ENCODE measurements at places on chromosomes 3 and 15. TPM values are rescaled to one million over a fixed set of nuclear protein-coding genes. Genes with fewer than 3 reads are reported as not detected.
A peak's percentile ranks its signal among the peaks of the same experiment; 100 is the strongest.

CTDSPL gene
- 134 TPM for total RNA-seq

GRCh38 chr3:83092521-83093221, 1331.2 kb upstream of the GBE1 start:
- DNase-seq: no peak

FOXL2NB gene
- not detected for total RNA-seq

DNA sequence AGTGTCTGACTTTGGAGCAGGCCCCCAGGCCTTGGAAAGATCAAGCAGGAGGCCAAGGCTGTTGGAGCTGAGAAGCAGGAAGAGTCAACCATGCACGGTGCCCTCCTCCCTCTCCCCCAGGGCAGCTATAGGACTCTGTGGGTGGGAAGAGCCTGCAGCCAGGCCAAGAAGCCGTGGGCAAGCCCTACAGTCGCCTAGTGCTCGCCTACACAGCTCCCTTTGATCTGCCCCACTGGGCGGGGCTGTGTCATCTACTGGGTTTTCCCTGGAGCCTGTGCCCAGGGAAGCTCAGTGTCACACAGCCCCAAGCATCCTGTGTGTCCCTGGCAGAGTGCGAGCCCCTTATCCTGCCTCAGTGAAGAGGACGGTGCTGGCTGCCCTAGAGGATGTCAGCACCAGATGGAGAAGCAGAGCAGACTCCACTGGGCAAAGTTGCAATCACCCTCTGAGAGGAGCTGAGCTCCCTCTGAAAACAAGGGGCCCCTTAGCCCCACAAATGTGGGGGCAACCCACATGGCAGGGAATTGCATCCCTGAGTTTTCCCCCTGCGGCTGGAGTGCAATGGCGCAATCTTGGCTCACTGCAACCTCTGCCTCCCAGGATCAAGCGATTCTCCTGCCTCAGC, 72.2 kb downstream of the KLF13 start:
- no peak for DNase-seq

DNA sequence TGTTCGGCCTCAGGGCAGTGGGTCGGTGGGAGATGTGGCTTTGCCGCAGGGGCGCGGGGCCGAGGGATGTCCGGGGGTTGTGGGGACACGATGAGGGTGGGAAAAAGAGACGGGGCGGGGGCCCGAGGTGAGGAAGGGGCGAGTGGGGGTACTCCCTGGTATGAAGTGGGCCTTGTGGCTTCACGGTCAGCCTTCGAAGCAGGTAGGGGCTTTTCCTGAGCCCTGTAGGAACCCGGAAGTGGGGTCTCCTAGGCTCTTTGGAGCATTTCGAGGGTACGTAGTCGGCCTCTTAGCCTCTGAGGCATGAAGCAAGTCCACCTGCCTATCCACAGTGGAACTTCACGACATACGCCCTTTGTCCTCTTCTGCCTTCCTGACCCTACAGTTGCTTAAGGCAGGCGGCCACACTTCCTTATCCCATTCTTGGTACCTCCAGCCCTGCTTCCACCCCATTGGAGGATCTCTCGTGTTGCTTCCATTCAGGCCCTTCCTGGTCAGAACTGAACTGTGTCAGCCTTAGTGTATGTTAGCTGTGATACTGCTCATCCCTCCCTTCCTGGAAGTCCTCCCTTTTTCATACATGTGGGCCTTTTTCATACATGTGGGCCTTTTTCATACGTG, 389 bp downstream of the ARPC4 start:
- peak; percentile 63 for DNase-seq

IGF2BP2 gene
- 26.8 TPM for total RNA-seq

GRCh38 chr15:84828086-84828908, 11.1 kb downstream of the ALPK3 start:
- DNase-seq: no peak

- DNase-seq: no peak
Observed at GRCh38 chr3:194386648-194387047, 12.4 kb downstream of the GP5 start.

GRCh38 chr15:25993506-25993905, 130.4 kb upstream of the ATP10A start:
- no peak for DNase-seq

DNA sequence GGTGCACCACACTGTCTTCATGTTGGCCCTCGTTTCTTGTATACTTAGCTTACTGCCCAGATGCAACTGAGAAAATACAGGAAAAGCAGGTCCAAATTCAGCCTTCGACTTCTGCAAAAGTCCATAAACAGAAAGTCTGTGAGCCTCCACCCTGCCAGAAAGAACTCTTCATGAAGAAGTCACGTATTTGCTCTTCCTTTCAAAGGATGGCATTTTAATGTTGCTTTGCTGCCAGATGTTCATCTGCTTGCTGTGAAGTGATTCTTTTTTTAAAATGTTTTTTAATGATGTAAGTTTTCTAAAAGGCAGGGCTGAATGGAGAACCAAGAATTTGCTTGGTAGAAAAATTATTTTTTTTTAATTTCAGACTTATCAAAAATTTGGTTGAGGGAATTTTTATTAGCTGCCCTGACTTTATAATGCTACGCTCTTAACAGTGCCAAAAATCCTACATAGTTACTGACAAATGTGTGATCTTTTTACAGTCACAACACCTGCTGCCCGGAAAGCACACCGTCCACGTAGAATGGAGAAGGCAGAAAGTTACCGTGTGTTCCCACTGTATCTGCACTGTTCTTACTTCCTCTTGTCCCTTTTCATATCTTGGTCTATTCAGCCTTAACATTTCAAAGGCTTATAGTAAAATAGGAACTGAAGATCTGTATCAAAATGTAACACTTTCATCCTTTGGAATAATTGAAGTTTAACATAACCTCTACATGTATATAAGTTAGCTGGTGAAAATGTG, 136.3 kb downstream of the LRRC28 start:
- no peak for DNase-seq

DNA sequence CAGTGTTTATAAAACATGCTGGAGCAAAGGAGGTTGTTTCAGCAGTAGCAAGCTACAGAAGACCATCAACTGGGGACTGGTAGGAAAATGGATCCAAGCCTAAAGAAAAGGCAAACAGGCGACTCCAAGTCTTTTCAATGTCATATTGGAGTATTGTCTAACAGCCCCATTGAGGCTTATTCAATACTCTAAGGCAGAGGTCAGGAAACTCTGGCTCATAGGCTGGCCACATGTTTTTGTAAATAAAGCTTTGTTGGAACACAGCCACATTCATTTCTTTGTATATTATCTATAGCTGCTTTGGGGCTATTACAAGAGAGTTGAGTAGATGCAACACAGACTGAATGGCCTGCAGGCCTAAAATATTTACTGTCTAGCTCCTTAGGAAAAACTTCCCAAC, 77.5 kb downstream of the RPL22L1 start:
- no peak for DNase-seq

DNA sequence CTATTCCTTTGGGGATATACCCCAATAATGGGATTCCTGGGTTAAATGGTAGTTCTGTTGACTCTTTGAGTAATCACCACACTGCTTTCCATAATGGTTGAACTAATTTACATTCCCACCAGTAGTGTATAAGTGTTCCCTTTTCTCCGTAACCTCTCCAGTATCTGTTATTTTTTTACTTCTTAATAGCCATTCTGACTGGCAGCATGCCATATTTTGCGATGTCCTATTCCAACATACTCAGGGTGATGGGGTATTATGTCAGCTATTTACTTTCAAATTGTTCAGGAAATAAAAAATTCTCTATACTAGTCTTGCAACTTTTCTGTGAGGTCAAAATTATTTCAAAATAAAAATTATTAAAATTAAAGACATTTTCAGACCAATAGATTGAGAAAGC, 9.1 kb upstream of the PARP14 start:
- no peak for DNase-seq

GRCh38 chr15:40275954-40276353, 6.9 kb downstream of the ANKRD63 start:
- no peak for DNase-seq

GRCh38 chr3:159077860-159078259, 276.0 kb downstream of the MFSD1 start:
- DNase-seq: peak; percentile 91

NLGN1 gene
- total RNA-seq: 0.51 TPM

DNA sequence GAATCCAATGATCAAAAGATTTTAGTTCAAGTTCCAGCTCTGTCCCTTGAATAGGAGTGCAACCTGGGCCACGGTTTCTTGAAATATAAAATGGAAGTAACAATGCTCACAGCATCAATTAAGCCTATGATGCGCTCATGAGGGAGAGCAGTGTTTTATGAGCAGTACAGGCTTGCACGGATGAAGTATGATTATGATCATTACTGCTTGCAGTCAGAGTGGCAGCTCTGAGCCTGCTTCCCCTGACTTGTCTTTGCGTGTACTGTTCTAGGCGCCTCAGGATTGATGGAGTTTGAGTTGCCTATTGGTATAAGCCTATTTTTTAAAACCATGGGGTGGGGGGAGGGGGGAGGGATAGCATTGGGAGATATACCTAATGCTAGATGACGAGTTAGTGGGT, 37.0 kb downstream of the ITGB5 start:
- no peak for DNase-seq

ERICH6 gene
- under 0.01 TPM for total RNA-seq

DNA sequence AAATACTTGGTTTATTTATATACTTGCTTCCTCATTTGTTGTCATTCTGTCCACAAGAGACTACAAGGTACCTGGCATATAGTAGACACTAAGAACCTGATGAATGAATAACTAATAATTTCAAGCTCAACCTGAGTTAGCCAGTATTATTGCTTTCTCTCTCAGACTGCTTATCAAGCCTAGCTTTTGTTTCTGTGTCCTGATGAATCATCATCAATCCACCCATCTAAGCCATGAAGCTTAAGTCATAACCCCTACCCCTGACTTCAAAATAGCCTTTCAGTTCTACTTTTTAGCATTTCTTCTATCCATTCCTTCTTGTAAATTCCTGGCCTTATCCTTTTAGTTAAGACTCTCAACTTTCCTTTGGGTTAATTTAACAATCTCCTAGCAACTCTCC, 420.8 kb downstream of the EPHA6 start:
- no peak for DNase-seq

C3orf22 gene
- not detected for total RNA-seq

DNA sequence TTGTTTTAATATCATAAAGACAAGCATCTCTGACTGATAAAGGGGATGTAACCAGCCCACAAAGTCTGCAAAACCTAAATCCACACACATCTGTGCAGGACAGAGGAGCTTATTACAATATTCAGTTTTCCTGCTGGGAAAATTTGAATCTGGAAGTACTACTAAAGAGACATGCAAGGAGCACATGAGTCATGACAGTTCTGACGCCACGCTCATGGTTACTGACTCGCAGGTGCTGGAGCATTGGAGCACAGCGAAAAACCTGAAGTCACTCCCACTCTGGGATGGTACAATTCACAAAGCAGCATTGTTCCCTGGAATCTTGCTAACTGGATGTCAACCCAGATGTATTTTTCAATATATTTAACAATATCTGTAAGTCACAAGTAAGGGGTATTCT, 7.6 kb upstream of the ISL2 start:
- no peak for DNase-seq

DNA sequence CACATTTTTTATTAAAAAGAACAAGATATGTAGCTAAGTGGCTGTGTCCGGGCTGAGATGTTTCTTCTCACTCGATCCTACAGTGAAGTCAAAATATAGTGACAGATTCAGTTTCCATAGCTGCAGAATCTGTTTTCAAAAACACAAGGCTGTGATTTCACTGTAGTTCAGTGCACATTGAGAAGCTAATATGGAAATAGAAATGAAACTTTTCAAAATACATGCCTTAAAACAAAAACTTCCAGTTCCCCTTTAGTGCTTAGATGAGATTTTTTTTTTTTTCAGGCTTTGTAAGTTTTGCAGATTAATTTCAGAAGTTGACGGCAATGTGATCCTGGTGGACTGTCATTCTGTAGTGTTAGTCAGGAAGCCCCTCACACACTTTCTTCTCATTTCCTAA, 23.8 kb upstream of the TRAK1 start:
- DNase-seq: peak; percentile 55

- no peak for DNase-seq
Observed at GRCh38 chr3:98242155-98242554, 21.9 kb upstream of the OR5H6 start.

SLC22A14 gene
- under 0.01 TPM for total RNA-seq

DNA sequence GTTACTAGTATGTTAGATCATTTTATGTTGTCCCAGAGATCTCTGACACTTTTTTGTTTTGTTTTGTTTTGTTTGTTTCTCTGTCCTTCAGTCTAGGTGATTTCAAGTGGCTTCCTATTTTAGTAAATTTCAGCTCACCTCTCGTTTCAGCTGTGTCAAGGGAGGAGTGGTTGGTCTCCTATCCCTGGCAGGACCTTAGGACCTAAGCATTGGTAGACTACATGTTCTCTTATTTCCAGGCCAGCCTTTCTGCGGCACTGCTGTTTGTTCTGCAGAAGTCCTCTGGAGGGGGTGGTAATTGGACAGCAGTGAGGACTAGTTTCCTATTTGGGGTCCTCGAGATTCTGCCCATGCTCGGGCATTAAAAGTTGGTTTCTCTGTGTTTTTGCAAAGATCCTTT, 31.8 kb downstream of the MGA start:
- peak; percentile 7 for DNase-seq

DNA sequence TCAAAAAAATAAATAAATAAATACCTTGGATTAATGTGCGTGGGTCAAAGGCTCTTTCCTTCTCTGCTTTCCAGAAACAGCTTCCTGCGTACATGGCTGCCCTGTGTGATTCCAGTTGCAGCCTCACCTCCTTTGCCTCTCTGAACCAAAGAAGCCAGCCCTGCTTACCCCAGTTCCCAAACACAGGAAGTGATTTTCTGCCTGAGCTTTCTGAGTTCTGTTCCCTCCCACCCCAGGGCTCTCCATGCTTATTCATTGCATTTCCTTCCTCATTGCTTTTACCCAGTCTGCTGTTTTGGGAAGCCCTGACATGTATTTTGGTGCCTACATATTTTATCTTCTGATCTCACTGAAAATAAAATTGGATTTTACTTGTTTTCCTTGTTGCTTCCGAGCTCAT, 15.4 kb downstream of the ZSCAN2 start:
- DNase-seq: peak; percentile 45

EIF4A2 gene
- total RNA-seq: 384 TPM

DNA sequence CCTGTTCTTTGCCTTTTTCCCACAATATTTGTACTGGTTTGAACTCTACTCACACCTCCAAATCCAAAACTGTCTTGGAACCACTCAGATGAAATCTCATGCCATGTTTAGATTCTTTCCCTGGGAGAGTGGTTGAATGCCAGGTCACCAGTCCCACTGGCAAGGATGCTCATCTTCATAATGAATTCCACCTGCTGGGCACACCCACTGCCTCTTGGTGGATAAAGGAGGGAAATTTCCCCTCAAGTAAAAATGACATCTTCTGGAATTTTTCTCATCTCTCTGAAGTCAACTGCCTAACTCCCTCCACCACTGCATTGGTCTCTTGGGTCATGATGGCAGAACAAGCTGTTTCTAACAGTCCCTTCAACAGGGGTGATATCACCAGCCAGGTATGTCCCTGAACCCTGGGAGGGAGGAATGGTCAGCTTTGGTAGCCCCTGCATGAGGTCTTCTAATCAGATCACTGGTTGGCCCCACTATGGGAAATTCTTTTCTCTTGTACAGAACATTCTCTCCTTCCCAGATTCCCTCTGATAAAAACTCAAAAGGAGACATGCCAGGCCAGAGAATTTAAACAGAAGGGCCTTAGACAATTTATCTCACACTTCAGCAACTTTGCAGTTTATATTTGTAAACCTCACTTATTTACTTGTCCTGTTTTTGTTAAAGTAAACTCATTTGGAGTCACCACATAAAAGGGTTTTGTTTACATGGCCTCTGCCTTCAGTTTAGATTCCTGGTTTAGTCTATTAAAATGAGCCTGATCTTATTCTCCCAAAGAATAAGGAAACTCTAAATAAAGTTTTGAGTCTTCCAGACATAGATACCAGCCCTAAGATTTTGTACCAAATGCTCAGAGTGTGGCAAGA, 143.4 kb downstream of the WNT5A start:
- no peak for DNase-seq

GRCh38 chr15:35810007-35810406, 264.0 kb upstream of the DPH6 start:
- no peak for DNase-seq
